ENCODE measurements at places on chromosomes 3 and 15. TPM values are rescaled to one million over a fixed set of nuclear protein-coding genes. Genes with fewer than 3 reads are reported as not detected.
A peak's percentile ranks its signal among the peaks of the same experiment; 100 is the strongest.

DNA sequence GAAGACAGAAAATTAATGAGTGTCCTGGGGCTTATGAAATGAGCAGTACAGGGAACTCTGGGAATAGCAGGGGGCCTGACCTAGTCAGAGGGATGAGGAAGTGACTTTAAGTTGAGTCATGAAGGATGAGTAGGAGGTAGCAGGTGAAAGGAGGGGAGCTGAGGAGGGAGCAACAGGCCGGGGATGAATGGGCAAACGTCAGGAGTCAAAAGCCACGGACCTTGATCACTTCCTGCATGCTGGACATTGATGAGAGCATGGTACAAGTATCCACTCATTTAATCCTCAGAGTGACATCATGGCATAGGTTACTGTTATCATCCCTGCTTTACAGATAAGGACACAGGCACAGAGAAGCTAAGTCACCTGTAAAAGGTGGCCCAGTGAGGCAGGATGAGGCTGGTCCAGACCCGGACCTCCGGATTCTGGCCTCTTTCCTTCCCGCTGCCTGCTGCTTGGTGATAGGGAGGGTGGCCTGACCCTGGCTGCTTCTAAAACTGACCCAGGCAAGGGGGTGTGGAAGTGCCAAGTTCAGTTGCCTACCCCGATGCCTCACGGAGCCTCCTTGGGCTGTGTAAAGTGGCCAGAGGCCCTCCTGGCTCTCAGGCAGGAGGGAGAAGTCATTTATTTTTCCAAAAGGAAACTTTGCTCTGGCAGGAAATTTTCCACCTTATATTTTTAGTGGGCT lies 7.6 kb downstream of the CORO2B start:
- peaks cover 2% of the 10 kb centered on the region for H3K4me1 ChIP-seq
- no peaks in the 10 kb centered on the region for H3K27me3 ChIP-seq
- no peak overlapping the region for H3K4me3 ChIP-seq
- H3K36me3 ChIP-seq = no peaks in the 10 kb centered on the region

DNA sequence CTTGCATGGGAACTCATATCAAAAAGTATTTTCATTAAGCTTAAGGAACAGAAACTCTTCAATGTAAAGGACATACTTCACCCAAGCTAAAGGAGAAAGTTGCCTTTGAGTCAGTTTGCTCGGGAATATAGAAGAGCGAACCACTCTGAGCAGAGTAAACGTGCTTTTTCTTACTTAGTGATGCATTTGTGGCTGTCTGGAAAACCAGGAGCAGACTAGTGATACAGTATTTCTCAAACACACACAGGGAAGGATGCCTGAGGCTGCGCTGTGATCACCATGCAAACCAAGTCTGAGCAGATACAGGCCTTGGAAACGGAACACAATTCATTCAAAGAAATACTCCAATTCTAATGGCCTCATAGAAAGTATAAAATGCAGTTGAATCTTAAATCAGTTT lies 121.0 kb upstream of the CDIN1 start:
- H3K36me3 ChIP-seq = no peaks in the 10 kb centered on the region
- H3K4me3 ChIP-seq = no peak overlapping the region
- H3K4me1 ChIP-seq = no peaks in the 10 kb centered on the region

DNA sequence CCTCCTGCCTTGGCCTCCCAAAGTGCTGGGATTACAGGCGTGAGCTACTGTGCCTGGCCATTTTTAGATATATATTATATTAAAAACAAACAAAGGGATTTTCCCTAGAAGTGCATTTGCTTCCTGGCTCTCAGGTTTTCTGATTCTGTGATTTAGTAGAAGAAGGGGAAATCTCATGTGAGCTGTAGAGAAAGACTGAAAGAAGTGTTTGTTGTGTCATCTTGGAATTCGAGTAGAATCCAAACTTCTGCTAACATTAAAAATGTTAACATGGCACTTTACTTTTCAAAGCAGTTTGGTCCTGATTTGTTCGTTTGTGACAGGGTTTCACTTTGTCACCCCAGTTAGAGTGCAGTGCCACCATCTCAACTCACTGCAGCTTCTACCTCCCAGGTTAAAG lies 34.9 kb downstream of the IQGAP1 start:
- no peaks in the 10 kb centered on the region for H3K27me3 ChIP-seq
- H3K36me3 ChIP-seq = no peaks in the 10 kb centered on the region
- H3K27ac ChIP-seq = no peak overlapping the region
- DNase-seq = no peak

- no peaks in the 10 kb centered on the region for H3K27me3 ChIP-seq
- no peaks in the 10 kb centered on the region for H3K36me3 ChIP-seq
- no peaks in the 10 kb centered on the region for H3K4me1 ChIP-seq
- DNase-seq = no peak
- H3K27ac ChIP-seq = no peak overlapping the region
These were observed 38.8 kb upstream of the MLF1 start for GRCh38 chr3:158532099-158532734.

DNA sequence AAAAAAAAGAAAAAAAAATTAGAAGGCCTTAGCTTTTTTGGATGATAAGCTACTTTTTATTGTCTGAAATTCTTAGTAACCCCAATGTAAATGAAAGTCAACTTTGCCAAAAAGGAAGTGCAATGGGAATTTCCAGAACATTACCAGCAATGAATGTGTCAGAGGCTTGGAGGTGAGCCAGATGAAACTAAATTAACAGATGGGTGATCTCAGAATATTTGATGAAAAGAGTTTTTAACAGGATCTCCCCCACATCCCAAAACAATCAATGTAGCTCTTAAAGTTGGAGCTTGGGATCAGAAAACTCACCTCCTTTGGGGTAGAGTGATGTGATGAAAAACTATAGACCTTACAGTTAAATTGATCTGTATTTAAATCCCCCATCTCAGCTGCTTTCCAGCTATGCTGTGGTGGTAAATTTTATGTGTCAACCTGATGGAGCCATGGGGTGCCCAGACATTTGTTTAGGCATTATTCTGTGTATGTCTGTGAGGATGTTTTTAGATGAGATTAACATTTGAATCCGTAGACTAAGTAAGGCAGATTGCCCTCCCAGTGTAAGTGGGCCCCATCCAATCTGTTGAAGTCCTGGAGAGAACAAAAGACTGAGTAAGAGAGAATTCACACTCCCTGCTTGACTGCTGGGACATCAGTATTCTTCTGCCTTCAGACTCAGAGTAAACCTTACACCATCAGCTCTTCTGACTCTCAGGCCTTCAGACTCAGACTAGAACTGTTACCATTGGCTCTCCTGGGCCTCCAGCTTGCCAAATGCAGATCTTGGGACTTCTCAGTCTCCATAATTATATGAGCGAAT lies 84.3 kb upstream of the TNFSF10 start:
- no peaks in the 10 kb centered on the region for H3K36me3 ChIP-seq
- H3K4me1 ChIP-seq = no peaks in the 10 kb centered on the region
- H3K27ac ChIP-seq = peak overlapping the region; percentile 20
- no peak for DNase-seq
- no peaks in the 10 kb centered on the region for H3K27me3 ChIP-seq

DNA sequence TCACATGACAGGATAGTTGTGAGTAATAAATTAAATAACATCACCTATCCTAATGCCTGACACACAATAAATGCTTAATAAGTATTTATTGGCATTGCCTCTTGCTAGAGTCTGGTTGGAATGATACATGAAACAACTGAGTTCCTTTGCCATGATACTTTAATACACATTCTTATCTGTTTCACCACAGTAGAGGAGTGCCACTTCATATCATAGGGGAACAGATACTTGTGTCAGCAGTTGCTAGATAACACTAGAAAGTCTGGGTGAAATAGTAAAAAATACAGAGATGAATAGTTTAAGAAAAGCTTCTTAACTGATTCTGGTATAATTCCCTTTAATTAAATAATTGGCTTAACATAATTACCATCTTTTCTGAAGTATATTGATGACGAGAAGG lies 380.0 kb upstream of the GOLIM4 start:
- H3K36me3 ChIP-seq = no peaks in the 10 kb centered on the region
- DNase-seq = no peak
- H3K27ac ChIP-seq = no peak overlapping the region
- no peak overlapping the region for H3K4me3 ChIP-seq
- no peaks in the 10 kb centered on the region for H3K27me3 ChIP-seq

GRCh38 chr15:60972866-60973265 lies 256.2 kb downstream of the RORA start:
- no peaks in the 10 kb centered on the region for H3K4me1 ChIP-seq
- H3K4me3 ChIP-seq = no peak overlapping the region
- no peak overlapping the region for H3K27ac ChIP-seq
- H3K27me3 ChIP-seq = no peaks in the 10 kb centered on the region
- DNase-seq = no peak
- no peaks in the 10 kb centered on the region for H3K36me3 ChIP-seq

DNA sequence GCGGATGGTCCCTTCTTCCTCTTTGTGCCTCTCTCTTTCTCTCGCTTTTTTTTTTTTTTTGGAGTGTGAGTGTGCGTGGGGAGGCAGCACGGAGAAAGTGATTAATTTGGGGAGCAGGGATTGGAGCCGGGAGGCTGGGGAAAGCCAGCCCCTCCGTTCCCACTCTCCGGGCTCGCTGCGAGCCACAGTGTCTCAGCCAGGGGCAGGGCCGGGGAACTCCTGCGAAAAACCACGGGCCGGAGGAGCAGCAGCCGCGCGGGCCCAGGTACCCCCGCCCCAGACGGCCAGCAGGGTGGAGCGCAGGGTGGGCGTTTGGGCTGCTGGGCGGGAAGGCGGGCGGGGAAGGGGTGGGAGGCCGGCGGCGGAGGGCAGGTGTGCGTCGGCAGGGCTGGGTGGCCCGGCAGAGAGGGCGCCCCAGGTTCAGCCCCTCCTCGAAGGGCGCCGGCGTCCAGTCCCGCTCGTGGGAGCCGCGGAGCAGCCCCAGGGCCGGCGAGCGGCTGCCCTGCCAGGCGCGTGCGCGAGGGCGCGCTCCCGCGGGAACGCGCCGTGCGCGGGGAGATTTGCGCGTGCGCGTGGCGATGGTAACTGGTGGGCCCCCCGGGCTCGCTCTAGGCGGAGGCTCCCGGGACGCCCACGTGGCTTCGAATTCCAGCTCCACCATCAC lies 1.4 kb downstream of the CHL1 start:
- H3K4me3 ChIP-seq = no peak overlapping the region
- H3K27ac ChIP-seq = no peak overlapping the region
- DNase-seq = no peak
- no peaks in the 10 kb centered on the region for H3K36me3 ChIP-seq

DNA sequence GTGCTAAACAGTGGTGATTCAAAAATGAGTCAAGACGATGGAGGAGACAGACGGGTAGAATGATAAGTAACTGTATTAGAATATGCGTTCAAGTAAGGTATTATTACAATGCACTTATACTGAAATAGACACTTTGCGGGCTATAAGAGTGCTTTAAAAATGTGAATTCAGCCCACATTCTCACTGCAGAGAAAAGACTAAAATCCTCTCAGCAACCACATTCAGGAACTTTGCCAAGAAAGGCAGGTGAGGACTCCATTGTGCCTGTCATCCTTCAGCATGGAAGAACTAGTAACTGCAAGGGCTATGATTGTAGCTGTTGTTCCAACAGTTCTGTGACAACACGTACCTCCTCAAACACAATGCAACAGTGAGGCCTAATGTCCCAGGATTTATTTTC lies 272.0 kb downstream of the RORA start:
- H3K36me3 ChIP-seq = no peaks in the 10 kb centered on the region
- H3K27ac ChIP-seq = no peak overlapping the region
- DNase-seq = no peak
- no peaks in the 10 kb centered on the region for H3K4me1 ChIP-seq
- no peak overlapping the region for H3K4me3 ChIP-seq

- H3K27ac ChIP-seq = peak overlapping the region; percentile 62
- H3K4me3 ChIP-seq = no peak overlapping the region
- H3K4me1 ChIP-seq = no peaks in the 10 kb centered on the region
These were observed 31.8 kb upstream of the MYZAP start for GRCh38 chr15:57559875-57560274.

GRCh38 chr3:17717411-17717810 lies 25.0 kb downstream of the TBC1D5 start:
- H3K27ac ChIP-seq = no peak overlapping the region
- no peak for DNase-seq
- peaks cover 11% of the 10 kb centered on the region for H3K36me3 ChIP-seq
- H3K4me3 ChIP-seq = no peak overlapping the region
- no peaks in the 10 kb centered on the region for H3K4me1 ChIP-seq

DNA sequence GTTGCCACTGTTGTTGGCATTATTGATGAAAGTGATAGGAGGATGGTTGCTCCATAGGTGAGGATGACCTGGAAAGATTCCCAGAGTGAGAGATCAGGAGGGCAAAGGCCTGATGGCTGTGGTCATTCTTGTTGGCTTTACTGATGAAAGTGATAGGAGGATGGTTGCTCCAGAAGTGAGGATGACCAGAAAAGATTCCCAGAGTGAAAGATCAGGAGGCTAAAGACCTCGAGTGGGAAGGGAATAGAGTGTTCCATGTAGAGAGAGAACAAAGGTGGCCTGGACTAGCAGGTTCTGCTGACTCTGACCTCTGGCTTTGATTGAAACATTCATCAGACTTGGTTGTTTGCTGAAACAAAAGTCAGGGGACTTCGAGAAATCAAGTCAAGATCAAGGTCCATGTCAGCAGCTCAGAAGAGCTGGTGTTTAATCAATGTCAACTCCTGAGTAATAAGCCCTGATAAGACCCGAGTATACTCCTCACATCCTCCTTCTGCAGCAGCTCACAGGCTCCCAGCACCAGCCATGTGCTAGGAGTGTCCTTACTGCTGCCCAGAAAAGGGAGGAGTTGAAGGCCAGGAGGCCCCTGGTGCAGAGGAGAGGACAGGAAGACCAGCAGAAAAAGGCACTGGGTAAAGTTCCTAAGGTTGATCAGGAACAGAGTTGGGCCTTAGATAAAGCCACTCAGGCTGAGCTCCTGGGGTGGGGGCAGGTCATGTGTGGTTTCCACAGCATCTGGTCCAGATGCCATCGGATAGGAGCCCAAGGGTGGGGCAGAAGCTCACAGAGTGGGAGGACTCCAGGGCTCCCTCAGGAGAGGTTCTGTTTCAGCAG lies 19.9 kb downstream of the CYP8B1 start:
- H3K36me3 ChIP-seq = no peaks in the 10 kb centered on the region
- peaks cover 13% of the 10 kb centered on the region for H3K4me1 ChIP-seq
- DNase-seq = peak; percentile 76

- H3K27ac ChIP-seq = no peak overlapping the region
- H3K27me3 ChIP-seq = no peaks in the 10 kb centered on the region
- no peak overlapping the region for H3K4me3 ChIP-seq
- peaks cover 2% of the 10 kb centered on the region for H3K4me1 ChIP-seq
- H3K36me3 ChIP-seq = peaks cover 1% of the 10 kb centered on the region
These were observed 133.3 kb downstream of the ADAM10 start for GRCh38 chr15:58616171-58616570.

DNA sequence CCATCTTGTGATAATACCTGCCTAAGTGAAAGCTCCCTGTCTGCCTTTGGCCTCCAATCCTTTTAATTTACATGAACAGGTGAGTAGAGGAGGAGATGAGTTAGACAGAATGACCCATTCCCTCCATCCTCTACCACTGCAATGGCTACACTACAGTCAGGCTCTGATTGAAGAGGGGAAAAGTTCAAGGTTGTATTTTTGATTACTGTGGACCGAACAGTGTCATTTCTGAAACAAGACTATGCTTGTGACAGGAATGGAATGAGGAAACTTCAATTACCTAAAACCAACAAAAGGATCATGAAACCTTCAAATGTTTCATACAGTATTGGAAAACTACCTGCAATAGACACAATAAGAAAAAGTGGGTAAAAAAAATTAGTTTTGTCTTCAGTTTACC lies 85.5 kb upstream of the GBE1 start:
- DNase-seq = no peak
- H3K27ac ChIP-seq = no peak overlapping the region
- no peaks in the 10 kb centered on the region for H3K27me3 ChIP-seq
- no peaks in the 10 kb centered on the region for H3K4me1 ChIP-seq
- H3K36me3 ChIP-seq = no peaks in the 10 kb centered on the region

GRCh38 chr3:39848365-39848764 lies 39.0 kb downstream of the MYRIP start:
- H3K4me1 ChIP-seq = peaks cover 11% of the 10 kb centered on the region
- no peak for DNase-seq
- H3K4me3 ChIP-seq = no peak overlapping the region
- H3K36me3 ChIP-seq = no peaks in the 10 kb centered on the region

Gene CLDN11
- total RNA-seq = 0.28 TPM

Gene P3H2
- total RNA-seq = 6.9 TPM

Gene CLDN16
- total RNA-seq = 0.89 TPM

Gene LPCAT4
- total RNA-seq = 1.7 TPM

Data from liver (tissue), 10 donors.